Small intestine (tissue), 16 donors: ENCODE measurements at places on chromosomes 2 and 18. TPM values are rescaled to one million over a fixed set of nuclear protein-coding genes. Genes with fewer than 3 reads are reported as not detected.

GRCh38 chr2:218569661-218570500, 1.2 kb downstream of the CNOT9 start:
- H3K27ac ChIP-seq: peak overlapping the region; percentile 92
- H3K4me3 ChIP-seq: peak overlapping the region; percentile 77
- no peaks in the 10 kb centered on the region for H3K36me3 ChIP-seq

DNA sequence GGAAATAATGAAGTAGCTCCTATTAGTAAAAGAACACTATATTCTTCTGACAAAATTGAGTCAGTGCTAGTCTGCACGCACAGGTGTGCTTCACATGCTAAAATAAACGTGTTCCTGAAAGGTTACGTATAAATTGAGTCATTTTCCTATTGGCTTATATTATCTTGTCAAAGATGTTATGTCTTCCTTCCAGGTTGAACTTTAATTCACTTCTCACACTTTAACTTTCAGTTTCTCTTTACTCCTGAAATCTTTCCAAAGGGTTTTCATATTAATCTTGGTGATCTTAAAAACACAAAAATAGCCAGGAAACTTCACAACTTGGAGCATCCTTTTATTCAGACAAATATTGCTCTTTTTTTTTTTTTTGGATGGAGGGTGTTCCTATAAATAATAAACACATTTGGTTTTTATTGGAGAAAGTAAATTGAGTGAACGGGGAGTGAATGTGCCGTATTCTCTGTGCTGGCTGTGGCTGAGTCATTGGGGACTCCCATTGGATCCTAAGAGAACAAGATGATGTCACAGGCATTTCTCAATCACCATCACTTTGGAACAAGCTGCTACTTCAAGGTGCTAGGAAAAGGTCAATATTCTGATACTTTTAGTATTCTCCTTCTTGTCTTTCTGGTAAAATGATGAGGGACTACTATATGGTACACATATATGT, 150.2 kb upstream of the SPATS2L start:
- peak overlapping the region; percentile 7 for H3K4me3 ChIP-seq
- no peaks in the 10 kb centered on the region for H3K27me3 ChIP-seq
- DNase-seq: peak; percentile 73

GRCh38 chr2:163800951-163801381, 65.2 kb upstream of the FIGN start:
- no peaks in the 10 kb centered on the region for H3K36me3 ChIP-seq
- H3K4me1 ChIP-seq: no peaks in the 10 kb centered on the region
- no peak overlapping the region for H3K4me3 ChIP-seq
- DNase-seq: no peak

The MYCN gene
- 16.4 TPM for polyA plus RNA-seq

The MDH1B gene
- polyA plus RNA-seq: 0.31 TPM

GRCh38 chr18:70376914-70377258, 88.0 kb downstream of the SOCS6 start:
- peak; percentile 99 for DNase-seq
- no peak overlapping the region for H3K4me3 ChIP-seq
- no peaks in the 10 kb centered on the region for H3K27me3 ChIP-seq

The MEIS1 gene
- polyA plus RNA-seq: 1.1 TPM

The FBXO36 gene
- polyA plus RNA-seq: 1.2 TPM

DNA sequence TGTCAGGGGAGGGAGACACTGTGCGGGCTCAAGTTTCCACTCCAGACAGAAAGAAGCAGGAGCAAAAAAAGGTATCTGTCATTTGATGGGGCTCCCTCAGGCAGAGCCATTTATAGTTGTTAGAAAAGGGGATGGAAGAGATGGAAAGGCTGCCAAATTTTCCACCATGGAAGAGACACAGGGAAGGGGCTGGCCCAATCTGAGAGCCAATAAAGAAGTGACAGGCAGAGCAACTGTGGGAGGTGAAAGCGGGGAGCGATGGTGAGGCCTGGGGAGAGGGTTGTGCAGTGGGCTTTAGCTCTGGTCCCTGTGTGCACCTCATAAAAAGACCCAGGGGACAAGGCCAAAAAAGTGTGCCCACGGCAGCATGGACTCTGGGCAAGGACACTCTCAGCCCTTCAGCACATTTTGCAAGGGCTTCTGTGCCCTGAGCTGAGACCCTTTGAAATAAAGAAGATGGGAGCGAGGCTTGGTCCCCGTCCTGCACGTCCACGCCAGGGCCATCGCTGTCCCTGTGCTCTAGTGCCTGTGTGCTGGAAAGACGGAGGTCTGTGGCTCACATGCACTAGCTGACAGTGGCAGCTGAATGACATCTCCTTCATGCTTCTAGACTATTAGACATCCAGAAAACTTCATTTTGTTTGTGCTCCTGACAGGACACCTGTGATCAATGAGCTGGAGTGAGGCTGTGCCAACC, 456.7 kb upstream of the HS6ST1 start:
- DNase-seq: no peak
- no peaks in the 10 kb centered on the region for H3K27me3 ChIP-seq
- H3K36me3 ChIP-seq: no peaks in the 10 kb centered on the region
- no peak overlapping the region for H3K4me3 ChIP-seq

The IL1F10 gene
- not detected for polyA plus RNA-seq

- H3K27ac ChIP-seq: no peak overlapping the region
- no peak for DNase-seq
- no peak overlapping the region for H3K4me3 ChIP-seq
These were observed 245.8 kb downstream of the PAX3 start for GRCh38 chr2:222052934-222053367.

DNA sequence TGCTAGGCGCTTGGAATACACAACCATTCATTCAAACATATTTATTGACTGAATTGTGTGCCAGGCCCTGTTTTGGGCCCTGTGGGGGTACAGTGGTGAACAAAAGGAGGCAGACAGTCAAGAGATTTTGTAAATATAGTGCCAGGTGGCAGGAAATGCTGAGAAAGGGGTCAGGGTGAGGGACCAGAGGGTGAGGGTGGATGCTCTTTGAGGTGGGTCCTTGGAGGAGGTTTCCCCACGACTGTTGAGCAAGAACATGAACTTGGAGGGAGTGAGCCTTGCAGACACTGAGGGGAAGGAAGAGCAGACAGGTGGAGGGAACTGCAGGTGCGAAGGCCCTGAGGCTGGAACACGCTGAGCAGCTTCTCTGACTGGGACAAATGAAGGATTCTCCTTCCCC, 40.7 kb downstream of the ODC1 start:
- no peaks in the 10 kb centered on the region for H3K27me3 ChIP-seq
- H3K27ac ChIP-seq: peak overlapping the region; percentile 86
- peaks cover 12% of the 10 kb centered on the region for H3K4me1 ChIP-seq
- no peak overlapping the region for H3K4me3 ChIP-seq
- H3K36me3 ChIP-seq: no peaks in the 10 kb centered on the region
- DNase-seq: no peak

The HRH4 gene
- polyA plus RNA-seq: 0.03 TPM

The PRSS56 gene
- not detected for polyA plus RNA-seq

The WNT6 gene
- 1.8 TPM for polyA plus RNA-seq

- no peak overlapping the region for H3K4me3 ChIP-seq
- no peaks in the 10 kb centered on the region for H3K36me3 ChIP-seq
- DNase-seq: no peak
- no peak overlapping the region for H3K27ac ChIP-seq
- H3K27me3 ChIP-seq: no peaks in the 10 kb centered on the region
These were observed 171.7 kb downstream of the ACTR3 start for GRCh38 chr2:114061566-114062098.

- no peak overlapping the region for H3K27ac ChIP-seq
- peak; percentile 63 for DNase-seq
- H3K27me3 ChIP-seq: no peaks in the 10 kb centered on the region
- H3K4me1 ChIP-seq: peaks cover 14% of the 10 kb centered on the region
- H3K4me3 ChIP-seq: no peak overlapping the region
- H3K36me3 ChIP-seq: no peaks in the 10 kb centered on the region
These were observed 115.6 kb upstream of the OTOS start for GRCh38 chr2:240255811-240256703.

GRCh38 chr2:85887566-85888019, 1.2 kb downstream of the ST3GAL5 start:
- peak overlapping the region; percentile 84 for H3K27ac ChIP-seq
- H3K36me3 ChIP-seq: no peaks in the 10 kb centered on the region
- no peak overlapping the region for H3K4me3 ChIP-seq
- peak; percentile 47 for DNase-seq

DNA sequence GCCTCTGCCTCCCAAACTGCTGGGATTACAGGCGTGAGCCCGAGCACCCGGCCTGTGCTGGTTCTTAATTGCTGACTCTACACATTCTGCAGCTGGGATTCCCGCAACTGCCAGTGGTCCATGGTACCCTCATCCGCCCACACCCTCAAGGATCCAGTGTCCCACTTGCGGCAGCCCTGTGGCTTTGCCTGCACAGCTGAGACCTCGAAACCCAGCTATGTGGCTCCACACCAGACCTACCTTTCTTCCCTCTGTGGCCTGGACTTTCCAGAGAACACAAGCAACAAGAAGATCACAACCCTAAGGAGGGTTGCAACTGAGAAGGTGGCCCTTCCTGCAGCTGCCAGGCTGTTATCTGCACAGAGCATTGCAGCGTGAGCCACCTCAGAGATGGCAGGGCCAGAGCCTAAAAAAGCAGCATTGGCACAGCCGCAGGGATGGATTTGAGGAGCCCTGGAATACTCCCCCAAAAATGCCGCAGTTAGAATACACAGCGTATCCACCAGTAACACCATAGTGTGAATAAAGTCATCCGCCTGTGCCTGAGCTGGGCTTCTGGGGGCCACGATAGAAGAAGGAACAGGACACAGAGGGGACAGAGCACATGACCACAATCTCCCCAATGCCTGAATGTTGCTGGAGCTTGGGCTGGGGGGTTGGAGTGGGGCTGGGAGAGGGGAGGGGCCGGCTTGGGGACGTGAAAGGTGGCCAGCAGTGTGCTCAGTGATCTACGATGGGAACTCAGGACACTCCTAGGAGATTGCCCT, 1.9 kb downstream of the GPR55 start:
- peak overlapping the region; percentile 4 for H3K4me3 ChIP-seq
- no peaks in the 10 kb centered on the region for H3K36me3 ChIP-seq
- DNase-seq: no peak
- H3K4me1 ChIP-seq: no peaks in the 10 kb centered on the region

GRCh38 chr2:33484042-33484621, 7.7 kb downstream of the RASGRP3 start:
- no peak overlapping the region for H3K27ac ChIP-seq
- no peaks in the 10 kb centered on the region for H3K4me1 ChIP-seq
- no peaks in the 10 kb centered on the region for H3K36me3 ChIP-seq
- DNase-seq: no peak
- H3K4me3 ChIP-seq: no peak overlapping the region

GRCh38 chr2:201448061-201448460, 3.2 kb downstream of the TRAK2 start:
- DNase-seq: peak; percentile 41
- no peaks in the 10 kb centered on the region for H3K27me3 ChIP-seq
- H3K4me3 ChIP-seq: no peak overlapping the region
- no peak overlapping the region for H3K27ac ChIP-seq
- peaks cover 20% of the 10 kb centered on the region for H3K4me1 ChIP-seq

The PLCD4 gene
- polyA plus RNA-seq: 0.97 TPM

- no peak overlapping the region for H3K27ac ChIP-seq
- H3K36me3 ChIP-seq: no peaks in the 10 kb centered on the region
- DNase-seq: no peak
These were observed 1.2 kb downstream of the EPB41L3 start for GRCh38 chr18:5542515-5543035.

GRCh38 chr2:176071330-176072291, 12.2 kb downstream of the EVX2 start:
- no peaks in the 10 kb centered on the region for H3K36me3 ChIP-seq
- no peak for DNase-seq
- no peak overlapping the region for H3K4me3 ChIP-seq
- peaks cover 21% of the 10 kb centered on the region for H3K27me3 ChIP-seq
- no peak overlapping the region for H3K27ac ChIP-seq

- H3K36me3 ChIP-seq: no peaks in the 10 kb centered on the region
- no peaks in the 10 kb centered on the region for H3K4me1 ChIP-seq
- H3K27me3 ChIP-seq: no peaks in the 10 kb centered on the region
- no peak overlapping the region for H3K27ac ChIP-seq
- DNase-seq: no peak
These were observed 122.9 kb upstream of the SOX11 start for GRCh38 chr2:5569256-5569655.
